ENCODE measurements at places on chromosomes 6 and 20.

GRCh38 chr6:111439171-111439570 is 43.8 kb downstream of the REV3L start:
- DNase-seq = no peak

- DNase-seq = no peak
Measured at GRCh38 chr6:149480502-149481280, 4.1 kb downstream of the ZC3H12D start.

DNA sequence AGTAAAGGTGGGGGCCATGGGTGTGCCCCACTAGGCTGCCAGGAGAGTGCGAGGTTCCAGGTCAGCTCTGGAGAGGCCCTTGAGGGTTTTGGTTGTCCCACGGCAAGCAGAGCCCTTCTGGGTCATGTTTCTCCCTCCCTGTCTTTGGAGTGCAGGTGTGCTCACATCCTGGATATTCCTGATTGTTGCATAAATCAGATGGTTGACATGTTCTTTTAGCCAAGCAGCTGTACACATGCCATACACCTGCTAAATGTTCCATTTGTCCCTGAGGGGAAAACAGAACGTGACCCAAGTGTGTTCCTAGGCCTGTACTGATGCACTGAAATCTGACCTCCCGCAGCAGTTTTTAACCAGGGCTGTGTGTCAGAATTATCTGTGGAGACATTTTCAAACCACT is 77.5 kb upstream of the BEND3 start:
- no peak for DNase-seq

DNA sequence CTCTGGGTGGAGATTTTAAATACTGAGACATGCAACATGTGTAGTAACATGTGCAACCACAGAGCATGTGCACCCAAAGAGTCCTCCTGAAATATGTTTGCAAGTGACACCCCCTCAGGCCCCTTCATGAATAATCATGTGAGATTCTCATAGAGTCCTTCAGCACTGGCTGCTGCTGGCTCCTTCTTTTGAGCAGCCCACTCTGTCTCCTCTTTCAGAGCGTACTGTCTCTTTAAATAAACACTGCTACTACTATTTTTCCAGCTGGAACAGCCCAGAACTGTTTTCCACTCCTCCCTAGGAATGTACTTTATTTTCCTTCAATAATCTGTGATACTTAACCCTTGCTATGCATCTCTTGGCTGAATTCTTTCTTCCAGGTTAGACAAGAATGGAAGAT is 42.0 kb downstream of the HLA-DRB5 start:
- no peak for DNase-seq

DNA sequence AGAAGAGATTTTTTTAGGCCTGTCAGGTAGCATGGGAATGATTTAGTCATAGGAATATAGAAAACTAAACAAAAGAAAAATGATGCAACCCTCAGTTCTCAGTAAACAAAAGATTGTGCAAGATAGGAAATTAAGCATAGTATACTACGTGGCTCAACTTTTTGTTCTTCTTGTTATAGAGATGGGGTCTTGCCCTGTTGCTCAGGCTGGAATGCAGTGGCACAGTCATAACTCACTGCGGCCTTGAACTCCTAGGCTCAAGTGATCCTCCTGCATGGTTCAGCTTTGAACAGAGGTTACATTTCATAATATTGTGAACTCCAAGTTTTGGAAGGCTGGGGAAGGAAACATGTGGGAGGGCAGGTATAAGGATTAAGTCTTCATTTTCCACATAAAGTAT is 28.5 kb downstream of the SLX4IP start:
- no peak for DNase-seq

DNA sequence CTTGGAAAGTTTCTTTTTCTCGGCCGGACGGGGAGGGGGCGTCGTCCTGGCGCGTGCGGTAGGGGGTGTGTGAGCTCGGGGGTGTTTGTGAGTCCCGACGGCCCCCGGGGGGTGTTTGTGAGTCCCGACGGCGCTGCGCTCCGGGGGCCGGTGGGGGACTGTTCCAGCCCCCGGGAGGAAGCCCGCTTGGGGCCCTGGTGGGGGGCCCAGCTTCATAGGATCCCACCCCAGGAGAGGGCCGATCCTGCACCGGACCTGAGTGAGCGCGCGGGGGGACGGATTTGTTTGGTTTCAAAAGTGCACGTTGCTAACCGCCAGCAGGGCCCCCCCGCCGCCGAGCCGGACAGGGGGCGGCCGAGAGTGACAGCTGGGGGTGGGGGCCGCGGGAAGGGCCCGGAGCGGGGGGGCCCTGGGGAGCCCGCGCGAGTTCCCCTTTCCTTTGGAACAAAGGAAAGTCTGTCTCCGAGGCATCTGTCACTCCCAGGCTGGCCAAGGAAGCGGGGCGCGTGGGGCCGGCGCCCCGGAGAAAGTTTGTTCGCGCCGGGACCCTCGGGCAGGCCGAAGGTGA is 485 bp downstream of the TGIF2 start:
- peak; percentile 73 for DNase-seq

GRCh38 chr20:5656126-5656525 is 94.1 kb upstream of the SHLD1 start:
- DNase-seq = no peak

- DNase-seq = no peak
Measured at GRCh38 chr20:42567409-42567808, 622.3 kb downstream of the PTPRT start.

- no peak for DNase-seq
Measured at GRCh38 chr6:88383183-88383582, 217.0 kb upstream of the CNR1 start.

DNA sequence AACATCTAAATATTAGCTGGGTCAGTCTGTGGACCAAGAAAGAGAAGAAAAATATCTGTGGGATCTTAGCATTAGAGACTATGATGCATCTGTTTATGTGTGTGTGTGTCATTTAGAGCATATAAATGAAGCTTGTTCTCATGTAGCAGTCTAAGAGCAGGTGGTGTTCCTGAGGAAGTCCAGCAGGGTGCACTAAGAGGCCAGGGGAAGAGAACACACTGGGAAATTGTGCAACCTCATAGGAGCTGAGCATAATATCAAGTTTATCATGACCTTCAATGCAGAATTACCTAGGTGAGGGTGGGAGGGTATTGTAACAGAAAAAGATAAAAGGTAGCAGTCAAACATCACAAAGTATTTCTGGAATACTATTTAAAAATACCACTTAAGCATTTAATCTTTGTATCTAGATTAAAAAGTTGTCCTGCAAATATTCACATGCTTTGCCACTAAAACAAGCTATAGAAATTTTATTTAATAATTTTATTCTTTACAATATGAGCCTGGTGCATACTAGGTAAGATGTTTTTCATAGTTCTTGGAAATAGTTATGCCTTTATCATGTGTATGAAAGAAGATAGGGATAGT is 80.5 kb downstream of the SMPDL3A start:
- DNase-seq = peak; percentile 60

GRCh38 chr6:36928547-36928918 is 26.0 kb upstream of the PI16 start:
- DNase-seq = no peak

DNA sequence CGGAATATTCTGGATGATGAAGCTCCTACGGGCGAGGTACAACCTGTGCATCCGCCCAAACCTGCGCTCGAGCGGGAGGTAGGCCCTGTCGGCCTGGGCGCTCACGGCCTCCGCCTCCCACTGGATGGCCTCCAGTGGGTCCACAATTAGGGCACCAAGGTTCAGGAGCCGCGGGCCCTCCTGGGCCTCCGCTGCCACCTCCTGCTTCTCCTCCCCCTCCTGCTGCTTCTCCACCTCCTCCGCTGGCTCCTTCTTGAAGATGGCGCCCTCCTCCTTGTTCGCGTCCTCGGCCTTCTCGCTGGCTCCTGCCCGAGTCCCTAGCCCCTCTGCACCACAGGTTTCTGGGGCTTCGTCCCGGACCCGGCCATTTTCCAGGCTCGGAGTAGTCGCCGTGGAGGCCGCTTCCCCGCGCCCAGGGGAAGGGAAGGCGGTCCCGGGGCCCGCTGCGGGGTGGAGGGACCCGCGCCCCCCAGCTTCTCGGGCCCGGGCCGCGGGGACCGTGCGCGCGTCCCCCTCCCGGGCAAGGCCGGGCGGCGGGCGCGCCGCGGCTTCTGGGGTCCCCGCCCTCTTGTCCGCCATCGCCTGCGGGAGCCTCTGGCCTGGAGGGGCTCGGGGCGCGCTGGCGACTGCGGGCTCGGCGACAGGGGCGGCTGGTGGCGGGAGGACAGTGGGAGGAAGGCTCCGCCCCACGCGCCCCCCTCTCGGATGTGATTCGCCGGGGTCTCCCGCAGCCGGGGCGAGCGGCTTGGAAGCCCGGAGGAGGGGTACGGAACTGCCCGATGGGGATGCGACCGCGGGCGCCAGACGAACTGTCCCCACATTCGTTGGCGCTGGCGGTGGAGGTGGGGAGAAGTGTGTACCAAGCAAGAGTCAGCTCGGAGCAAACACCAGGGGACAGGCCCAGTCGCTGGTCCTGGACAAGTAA is 17.6 kb downstream of the PLAGL2 start:
- DNase-seq = peak; percentile 92

GRCh38 chr20:33203444-33203843 is 13.7 kb upstream of the BPIFA3 start:
- DNase-seq = no peak

- DNase-seq = no peak
Measured at GRCh38 chr20:54178256-54178655, 4.5 kb upstream of the CYP24A1 start.

DNA sequence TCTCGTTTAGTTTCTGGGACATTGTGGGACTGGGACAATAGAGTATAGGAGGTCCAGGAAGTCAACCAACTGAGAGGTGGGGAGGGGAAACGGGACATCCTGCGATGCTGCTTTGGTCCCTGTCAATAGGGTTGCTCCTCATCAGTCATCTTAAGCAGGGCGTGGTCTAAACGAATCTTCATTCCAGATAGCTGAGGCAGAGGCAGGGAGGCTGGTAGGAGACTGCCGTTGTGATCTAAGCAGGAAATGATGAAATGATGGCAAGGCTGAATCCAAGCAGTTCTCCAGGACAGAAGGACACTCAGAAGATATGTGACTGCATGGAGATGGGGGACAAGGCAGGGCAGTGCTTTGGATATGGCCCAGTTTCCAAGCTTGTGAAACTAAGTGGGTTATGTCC is 953.4 kb downstream of the KIF16B start:
- DNase-seq = no peak

DNA sequence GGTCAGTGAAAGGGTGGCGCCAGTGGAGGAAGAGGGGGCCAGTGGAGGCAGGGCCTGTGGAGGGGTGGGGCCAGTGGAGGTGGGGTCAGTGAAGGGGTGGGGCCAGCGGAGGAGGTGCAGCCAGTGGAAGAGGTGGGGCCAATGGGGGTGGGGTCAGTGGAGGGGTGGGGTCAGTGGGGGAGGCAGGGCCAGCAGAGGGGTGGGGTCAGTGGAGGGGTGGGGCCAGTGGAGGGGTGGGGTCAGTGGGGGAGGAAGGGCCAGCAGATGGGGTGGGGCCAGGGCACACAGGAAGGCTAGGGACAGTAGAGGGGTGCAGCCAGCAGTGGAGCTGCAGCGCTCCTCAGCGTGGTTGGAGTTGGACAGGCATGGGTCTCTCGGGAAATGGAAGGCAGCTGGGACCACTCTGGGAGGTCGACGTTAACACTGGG is 18.7 kb downstream of the ADRM1 start:
- peak; percentile 85 for DNase-seq

GRCh38 chr6:106084106-106084988 is 1.8 kb upstream of the PRDM1 start:
- DNase-seq = no peak

- peak; percentile 16 for DNase-seq
Measured at GRCh38 chr6:108174371-108175175, 8.8 kb downstream of the NR2E1 start.

- DNase-seq = no peak
Measured at GRCh38 chr6:134539865-134540323, 222.0 kb upstream of the SGK1 start.

GRCh38 chr6:47804821-47805220 is 23.0 kb downstream of the OPN5 start:
- no peak for DNase-seq

GRCh38 chr20:40961176-40961575 is 67.4 kb upstream of the TOP1 start:
- DNase-seq = no peak

DNA sequence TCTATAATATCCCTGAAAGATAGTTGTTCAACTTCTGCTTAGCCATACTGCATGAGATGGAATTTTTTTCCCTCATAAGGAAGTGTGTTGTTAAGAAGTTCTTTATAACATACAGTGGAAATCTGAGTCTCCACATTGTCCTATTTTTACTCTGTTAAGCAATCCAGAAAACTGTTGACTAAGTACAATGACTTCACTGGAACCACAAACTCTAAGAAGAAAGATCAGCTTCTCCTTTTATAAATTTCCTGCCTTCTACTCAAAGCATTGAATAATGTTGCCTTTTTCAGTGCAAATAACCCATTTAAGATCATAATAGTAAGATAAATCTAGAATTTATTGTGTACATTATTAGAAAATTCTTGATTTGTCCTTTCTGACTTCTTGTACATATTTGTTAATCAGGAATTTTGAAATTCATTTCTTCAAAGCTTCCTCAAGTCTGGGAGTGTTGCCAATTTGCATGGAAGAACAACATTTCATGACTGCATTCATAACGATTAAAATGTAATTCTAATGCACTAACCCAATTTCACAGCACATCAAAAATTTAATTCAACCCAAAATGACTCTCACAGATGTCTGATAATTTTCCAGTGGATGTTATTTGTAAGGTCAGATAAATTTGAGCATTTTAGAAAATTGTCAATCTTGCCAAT is 45.6 kb upstream of the ANKEF1 start:
- no peak for DNase-seq

DNA sequence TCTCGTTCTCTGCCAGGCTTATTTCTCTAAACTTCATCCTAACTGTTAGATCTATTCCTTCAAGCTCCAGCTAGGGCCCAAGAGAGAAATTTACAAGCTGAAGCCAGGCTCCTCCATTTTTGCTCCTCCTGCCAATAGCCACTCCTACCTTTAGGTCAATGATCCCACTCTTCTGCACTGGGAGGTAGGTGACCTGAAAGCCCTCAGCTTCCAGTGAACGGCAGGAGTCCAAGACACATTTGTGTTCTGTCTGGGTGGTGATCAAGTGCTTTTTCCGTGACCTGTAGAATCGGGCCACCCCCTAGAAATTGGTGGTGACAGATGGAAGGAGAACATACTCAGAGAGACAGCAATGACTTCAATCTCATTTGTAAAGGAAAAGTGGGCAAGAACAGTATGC is 8.9 kb downstream of the NFS1 start:
- DNase-seq = no peak

DNA sequence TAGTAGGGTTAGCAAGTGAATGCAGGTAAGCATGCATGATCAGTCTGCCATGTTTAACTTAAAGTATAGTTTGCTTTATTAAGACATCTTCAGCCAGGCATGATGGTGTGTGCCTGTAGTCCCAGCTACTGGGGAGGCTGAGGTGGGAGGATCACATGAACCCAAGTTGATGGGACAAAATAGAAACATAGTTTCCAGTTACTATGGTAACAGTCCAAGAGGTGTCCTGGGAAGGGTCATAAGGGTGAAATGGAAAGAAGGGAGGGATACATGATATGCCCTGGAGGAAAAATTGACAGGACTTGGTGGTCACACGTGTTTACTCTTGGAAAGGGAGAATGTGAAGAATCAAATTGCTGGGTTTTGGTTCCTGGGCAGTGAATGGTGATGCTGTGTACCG is 139.6 kb downstream of the SULF2 start:
- DNase-seq = no peak

- DNase-seq = no peak
Measured at GRCh38 chr20:38812709-38813573, 7.4 kb downstream of the PPP1R16B start.

Data from SK-N-SH (cell line).